HAP-1 (cell line): ENCODE measurements at places on chromosomes 5 and 9.

- no peak for DNase-seq
These were observed 37.1 kb downstream of the CDK5RAP2 start for GRCh38 chr9:120542701-120543490.

- no peak for DNase-seq
These were observed 135.7 kb downstream of the ADAMTS2 start for GRCh38 chr5:179209359-179210150.

DNA sequence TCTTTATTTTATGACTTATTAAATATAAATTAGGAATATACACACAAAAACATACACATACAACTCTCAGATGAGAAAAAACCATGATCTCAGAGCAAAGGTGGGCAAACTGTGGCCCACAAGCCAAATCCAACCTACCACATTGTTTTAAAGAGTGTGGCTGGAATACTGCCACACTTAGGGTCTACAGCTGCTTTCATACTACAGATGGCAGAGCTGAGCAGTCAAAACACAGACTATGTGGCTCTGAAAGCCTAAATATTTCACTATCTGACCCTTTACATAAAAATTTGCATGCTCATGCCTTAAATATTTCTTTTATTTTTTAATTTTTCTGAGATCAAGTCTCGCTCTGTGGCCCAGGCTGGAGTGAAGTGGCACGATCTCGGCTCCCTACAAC, 28.3 kb downstream of the LEAP2 start:
- no peak for DNase-seq

- no peak for DNase-seq
These were observed 42.3 kb downstream of the RNF180 start for GRCh38 chr5:64207978-64208377.

GRCh38 chr5:158868546-158868945, 231.2 kb downstream of the EBF1 start:
- no peak for DNase-seq

- DNase-seq: no peak
These were observed 206.4 kb downstream of the AOPEP start for GRCh38 chr9:94932652-94933510.

DNA sequence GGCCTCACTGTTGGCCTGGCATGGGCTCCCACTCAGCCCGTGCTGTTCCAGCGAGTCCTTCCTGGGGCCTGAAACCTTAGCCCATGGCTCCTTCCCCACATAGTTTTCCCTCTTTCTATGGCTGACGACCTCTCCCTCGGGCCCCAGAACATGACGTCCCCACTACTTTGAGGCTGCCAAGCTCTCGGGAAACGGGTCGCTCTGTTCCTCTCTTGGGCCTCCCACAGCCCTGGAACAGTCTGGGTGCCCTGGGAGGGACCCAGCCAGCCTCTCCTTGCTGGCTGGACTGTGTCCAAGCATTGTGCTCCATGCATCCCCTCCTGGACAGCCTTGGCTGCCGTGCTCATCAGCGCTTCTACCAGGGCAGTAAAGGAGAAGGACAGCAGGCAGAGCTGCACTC, 118.3 kb downstream of the SYK start:
- DNase-seq: no peak

GRCh38 chr5:28009576-28009975, 971.2 kb upstream of the CDH9 start:
- no peak for DNase-seq

- no peak for DNase-seq
These were observed 3.1 kb upstream of the GLIS3 start for GRCh38 chr9:4303006-4303405.

DNA sequence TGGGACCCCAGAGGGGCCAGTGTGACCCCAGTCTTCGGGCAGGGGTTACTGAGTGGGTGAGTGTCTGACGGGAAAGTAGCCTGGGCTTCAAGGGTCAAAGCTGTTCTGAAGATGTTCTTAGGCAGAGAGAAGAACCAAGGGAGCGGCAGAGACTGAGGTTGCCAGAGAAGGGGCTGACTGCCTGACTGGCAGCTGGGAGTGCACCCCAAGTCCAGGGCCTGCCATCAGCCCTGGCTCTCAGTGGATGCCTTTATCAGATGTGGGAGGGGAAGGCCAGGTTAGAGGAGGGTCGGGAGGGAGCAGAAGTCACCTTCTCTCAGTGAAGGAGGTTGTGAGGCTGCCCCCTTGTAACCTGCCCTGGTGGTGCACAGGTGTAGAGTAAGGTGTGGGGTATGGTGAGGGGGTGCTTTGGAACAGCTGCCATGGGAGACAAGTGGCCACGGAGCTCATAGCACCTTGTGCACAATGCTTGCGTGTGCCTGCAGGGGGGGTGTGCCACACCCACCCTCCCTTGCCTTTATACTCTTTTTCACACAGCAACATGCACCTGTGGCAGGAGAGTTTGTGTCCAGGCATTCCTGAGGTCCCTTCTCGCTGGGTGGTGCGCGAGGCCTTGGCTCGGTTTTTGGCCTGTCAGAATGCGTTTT, 18.9 kb downstream of the RALGPS1 start:
- no peak for DNase-seq

DNA sequence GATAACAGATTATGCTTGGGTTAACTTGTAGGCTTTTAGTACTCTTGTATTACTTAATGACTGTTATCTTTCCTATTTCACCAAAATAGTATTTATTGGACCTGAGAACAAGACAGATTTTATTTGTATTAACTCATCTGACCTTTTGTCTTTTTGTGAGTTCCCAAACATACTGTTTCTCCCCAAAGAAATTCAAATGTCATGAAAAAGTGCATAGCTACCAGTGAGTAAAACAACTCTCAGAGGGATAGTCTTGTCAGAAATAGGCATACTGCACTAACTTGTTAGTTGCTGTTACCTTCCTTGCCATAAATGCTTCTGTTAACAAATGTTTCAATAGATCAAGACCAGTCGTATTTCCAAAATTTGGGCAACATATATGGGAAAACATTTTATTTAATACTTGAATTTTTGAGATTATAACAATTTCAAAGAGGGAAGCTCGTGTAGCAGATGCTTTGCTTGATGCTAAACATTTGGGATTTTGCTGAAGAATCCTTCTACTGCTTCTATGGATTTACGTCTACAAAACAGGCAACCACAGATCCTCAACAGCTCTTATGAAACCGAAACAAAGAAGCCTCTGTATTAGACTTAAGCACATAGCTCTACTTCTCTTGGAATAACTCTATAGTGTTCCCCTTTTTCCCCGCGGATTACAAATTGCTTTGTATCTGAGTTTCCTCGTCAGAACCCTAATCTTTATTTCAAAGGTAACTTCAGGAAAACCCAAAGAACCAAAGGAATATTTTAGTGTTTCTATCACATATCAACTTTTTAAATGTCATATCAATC, 248.8 kb downstream of the MCTP1 start:
- no peak for DNase-seq

DNA sequence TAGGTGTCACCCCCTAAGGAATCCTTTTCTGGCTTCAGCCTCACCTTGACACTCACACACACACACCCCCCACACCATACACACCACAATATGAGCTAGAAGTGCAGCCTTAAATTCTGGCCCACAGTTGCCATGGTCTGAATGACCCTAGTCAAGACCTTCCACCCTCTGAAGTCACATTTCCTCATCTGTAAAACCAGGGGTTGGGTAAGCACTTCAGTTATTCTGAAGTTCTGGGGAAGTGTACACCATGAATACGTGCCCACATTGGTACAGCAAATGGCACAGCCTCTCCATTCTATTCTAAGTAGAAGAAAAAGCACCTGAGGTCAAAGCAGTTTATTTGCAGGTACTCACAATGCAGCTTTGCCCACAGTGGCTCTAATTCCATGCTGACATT, 372.8 kb upstream of the KLF4 start:
- no peak for DNase-seq

- no peak for DNase-seq
These were observed 15.4 kb upstream of the C9 start for GRCh38 chr5:39379693-39380092.

- DNase-seq: no peak
These were observed 11.3 kb upstream of the IGFBPL1 start for GRCh38 chr9:38435521-38435920.

- no peak for DNase-seq
These were observed 25.8 kb downstream of the WNT8A start for GRCh38 chr5:138109463-138110265.

- no peak for DNase-seq
These were observed 781 bp downstream of the ST6GALNAC4 start for GRCh38 chr9:127915801-127916719.

- DNase-seq: peak; percentile 50
These were observed 73.6 kb upstream of the RPS23 start for GRCh38 chr5:82351754-82352145.

DNA sequence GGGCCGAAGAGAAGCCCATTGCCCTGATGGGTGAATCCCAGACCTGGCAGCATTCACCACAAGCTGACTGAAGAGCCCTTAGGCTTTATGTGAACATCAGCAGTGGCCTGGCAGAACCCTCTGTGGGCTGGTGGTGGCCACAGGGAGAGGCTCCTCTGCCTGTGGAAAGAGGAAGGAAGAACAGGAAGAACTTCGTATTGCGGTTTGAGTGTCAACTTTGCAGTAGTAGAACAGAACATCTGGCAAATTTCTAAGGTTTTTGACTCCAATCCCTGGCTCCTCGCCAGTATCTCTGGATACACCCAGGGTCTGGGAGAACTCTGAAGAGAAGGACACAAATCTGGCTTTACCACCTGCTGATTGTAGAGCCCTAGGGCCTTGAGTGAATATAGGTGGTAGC, 356.4 kb upstream of the GRAMD2B start:
- DNase-seq: no peak

- DNase-seq: peak; percentile 39
These were observed at the start of gene FSTL4 for GRCh38 chr5:133612249-133612860. TSS of gene FSTL4 (minus strand) at chr5:133612541.

DNA sequence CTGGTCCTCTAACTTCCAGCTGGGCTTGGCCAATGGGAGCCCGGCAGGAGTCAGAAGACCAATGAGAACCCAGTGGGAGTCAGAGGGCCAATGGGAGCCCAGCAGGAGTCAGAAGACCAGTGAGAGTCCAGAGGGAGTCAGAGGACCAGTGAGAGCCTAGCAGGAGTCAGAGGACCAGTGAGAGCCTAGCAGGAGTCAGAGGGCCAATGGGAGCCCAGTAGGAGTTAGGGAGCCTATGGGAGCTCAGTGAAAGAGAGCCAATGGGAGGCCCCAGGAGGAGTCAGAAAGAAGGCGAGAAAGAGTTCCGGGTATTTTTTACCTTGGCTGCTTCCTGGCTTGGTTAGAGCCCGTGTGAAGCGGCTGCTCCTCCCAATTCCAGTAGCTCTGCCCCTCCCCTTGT, 191.0 kb downstream of the GABBR2 start:
- DNase-seq: no peak

DNA sequence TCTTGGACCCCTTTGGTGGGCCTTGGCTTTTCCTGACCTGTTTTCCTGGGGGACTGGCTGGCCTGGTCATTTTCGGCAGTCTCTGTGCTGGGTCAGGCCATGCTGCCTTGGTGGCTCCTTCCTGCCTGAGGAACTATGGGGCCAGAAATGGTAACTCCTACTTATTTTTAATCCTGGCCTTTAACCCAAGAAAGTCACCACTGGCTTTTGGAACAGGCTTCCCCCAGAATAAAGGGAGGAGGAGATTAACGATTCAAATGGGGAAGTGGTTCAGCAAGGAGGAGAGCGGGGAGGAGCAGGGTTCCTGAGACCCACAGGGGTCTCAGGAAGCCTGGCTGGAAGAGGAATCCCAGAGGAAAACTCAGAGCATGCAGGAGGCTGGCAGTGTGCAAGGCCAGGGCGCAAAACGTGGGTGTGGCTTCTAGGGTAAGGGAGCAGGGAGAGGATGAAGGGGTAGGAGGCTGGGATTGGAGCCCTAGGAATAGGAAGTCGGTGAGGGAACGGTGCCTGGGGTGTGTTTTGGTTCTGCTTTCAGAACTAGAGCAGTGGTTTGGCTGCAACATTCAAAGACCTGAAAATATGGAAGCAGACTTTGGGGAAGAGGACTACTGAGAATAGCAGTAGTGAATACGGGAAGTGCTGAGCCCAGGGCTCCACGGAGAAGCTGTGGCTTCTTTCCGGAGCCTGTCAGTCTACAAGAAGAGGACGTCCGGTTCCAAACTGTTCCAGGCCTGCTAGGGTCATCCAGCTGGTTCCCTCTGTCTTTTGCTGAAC, 271.1 kb upstream of the KLF4 start:
- no peak for DNase-seq

DNA sequence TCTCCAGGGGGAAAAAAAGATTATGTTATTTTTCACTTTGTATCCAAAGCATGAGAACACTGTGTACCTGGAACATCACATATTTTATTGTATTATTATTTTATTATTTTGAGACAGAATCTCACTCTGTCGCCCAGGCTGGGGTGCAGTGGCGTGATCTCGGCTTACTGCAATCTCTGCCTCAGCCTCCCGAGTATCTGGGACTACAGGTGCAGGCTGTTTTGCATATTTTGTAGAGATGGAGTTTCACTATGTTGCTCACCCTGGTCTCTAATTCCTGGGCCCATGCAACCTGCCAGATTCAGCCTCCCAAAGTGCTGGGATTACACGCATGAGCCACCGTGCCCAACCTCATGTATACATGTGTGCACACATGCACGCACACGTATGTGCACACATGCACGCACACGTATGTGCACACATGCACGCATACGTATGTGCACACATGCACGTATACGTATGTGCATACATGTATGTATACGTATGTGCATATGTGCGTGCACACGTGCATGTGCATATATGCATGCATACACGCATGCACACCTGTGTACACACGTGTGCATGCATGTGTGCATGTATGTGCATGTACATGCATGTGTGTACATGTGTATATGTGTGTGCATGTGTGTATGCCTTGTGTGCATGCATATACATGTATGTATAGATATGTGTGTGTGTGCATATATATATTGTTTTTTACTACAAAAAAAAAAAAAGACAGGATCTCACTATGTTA, 9.5 kb upstream of the UGCG start:
- no peak for DNase-seq

- no peak for DNase-seq
These were observed 78.4 kb upstream of the IL6ST start for GRCh38 chr5:56072863-56073766.

DNA sequence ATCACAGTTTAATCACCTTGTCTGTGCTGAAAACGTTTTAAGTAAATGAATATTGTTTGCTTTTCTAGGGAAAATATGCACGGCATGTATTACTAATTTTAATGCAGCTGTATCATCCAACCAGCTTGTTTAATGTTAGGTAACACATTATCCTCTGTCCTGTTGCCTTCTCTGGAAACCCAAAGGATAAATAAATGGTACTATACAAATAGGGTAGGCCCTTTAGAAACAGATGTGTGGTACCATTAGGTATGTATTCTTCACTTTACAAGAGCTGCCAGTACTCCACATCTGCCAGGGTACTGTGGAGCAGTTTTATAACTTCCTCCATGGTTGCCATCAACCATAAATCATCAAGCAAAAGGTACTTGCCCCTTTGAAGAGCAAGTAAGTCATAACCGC, 42.9 kb downstream of the FAF2 start:
- DNase-seq: no peak
